Breast epithelium (tissue), 4 donors: ENCODE measurements at places on chromosomes 5 and 9. TPM values are rescaled to one million over a fixed set of nuclear protein-coding genes. Genes with fewer than 3 reads are reported as not detected.

DNA sequence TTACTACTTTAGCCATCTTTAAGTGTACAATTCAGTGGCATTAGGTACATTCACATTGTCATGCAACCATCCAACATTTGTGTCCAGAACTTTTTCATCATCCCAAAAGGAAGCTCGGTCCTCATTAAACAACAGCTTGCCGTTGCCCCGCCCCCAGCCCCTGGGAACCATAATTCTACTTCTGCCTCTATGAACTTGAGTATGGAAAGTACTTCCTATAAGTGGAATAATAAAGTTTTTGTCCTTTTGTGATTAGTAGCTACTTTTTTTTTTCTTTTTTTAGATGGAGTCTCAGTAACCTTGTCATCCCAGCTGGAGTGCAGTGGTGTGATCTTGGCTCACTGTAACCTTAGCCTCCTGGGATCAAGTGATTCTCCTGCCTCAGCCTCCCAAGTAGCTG lies 5.0 kb downstream of the GBGT1 start:
- no peak for DNase-seq

DNA sequence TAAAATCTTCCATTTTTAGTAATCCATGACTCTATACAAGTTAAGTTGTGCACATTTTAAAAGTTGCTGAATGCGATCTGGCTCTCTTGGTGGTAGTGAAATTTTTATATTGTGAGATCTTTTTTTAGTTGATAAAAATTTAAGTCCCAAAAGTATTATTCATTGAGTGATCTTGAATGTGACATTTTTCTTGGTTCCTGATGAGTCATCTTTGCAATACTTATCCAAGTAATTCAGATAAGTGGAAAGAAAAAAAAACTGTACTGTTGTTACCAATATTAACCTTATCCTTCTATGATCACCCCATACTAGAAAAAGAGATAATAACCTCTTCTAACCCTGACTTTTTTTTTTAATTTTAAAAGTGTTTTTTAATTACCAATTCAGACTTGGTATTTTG lies 601.3 kb downstream of the PSAT1 start:
- no peak for DNase-seq

- no peak for DNase-seq
Observed at GRCh38 chr9:76896035-76896434, 9.9 kb downstream of the PRUNE2 start.

- no peak for DNase-seq
Observed at GRCh38 chr9:110029429-110029955, 178.5 kb downstream of the C9orf152 start.

SLC12A2 gene
- 23.7 TPM for total RNA-seq

DNA sequence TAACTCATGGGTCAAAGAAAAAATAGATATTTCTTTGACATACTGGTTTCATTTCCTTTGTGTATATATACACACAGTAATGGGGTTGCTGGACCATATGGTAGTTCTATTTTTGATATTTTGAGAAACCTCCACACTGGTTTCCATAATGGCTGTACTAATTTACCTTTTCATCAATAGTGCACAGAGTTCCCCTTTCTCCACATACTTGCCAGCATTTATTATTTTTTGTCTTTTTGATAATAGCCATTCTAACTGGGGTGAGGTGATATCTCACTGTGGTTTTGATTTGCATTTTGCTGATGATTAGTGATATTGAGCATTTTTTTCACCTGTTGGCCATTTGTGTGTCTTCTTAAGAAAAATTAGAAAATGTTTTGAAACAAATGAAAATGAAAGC lies 78.4 kb upstream of the CKMT2 start:
- DNase-seq: no peak

DNA sequence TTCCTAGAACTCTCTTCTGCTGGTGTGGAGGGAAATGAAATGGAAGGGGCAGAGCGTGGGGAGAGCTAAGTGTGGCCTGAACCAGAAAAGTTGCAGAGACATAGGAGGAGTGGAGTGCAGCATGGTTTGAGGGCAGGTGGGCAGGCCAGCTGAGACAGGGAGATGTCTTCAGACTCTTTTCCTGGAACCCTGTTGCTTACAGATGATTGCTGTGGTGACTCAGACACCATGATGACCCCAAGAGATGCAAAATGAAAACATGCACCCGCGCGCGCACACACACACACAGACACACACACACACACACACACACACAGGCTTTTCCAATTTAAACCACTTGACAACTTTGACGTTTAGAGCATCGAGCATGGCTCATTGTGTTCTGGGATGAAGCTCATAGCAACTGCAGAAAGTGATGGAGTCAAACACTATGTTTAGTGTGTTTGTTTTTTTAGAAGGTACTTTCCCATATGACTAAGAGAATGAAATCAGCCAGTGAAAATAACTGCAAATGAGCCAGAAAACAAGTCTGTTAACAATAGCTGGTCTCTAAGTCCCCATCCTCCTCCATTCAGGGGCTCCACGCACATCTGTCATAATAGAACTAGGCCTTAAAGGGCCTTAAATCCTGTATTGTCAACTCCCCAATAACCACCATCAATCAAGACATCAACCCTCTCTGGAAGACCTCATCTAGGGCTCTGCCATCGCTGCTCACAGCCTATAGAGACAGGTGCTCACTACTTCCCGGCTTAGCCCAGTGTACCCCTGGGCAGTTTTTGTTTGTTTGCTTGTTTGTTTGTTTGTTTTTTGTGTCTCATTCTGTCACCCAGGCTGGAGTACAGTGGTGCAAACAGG lies 9.6 kb downstream of the TMOD1 start:
- DNase-seq: no peak

GRCh38 chr9:127887792-127888191 lies 10.3 kb upstream of the AK1 start:
- DNase-seq: no peak

DNA sequence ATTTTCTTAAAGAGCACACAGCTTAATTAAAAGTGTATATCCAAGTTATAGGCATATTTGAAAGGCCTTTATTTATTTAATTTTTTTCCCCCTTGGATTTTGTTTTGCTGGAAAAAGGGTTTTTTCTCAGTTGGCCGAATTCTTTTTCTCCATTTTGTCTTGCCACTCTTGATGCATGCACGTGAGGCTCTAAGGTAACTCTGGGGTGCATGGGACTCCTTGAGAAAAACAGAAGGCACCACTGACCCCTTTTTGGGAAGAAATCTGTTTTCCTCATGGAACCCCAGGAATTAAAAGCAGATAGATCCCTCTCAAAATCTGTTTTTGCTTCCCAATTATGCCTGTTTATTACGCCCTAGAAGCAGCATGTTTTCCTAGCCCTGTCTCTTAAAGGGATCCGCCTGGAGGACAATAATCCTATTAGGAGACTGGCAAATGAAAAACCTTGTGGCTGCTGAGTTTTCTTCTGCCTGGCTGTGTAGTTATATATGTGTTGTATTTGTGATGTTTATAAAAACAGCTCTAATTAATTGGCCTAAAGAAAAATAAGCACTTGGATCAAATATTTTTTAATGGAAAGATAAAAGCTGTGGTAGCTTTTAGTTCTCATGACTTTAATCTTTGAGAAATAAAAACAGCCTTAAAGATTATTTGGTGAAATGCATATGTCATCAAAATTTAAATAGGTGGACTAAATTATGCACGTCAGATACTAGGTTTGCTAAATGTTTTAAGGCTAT lies 435.1 kb upstream of the CDH9 start:
- DNase-seq: no peak

DNA sequence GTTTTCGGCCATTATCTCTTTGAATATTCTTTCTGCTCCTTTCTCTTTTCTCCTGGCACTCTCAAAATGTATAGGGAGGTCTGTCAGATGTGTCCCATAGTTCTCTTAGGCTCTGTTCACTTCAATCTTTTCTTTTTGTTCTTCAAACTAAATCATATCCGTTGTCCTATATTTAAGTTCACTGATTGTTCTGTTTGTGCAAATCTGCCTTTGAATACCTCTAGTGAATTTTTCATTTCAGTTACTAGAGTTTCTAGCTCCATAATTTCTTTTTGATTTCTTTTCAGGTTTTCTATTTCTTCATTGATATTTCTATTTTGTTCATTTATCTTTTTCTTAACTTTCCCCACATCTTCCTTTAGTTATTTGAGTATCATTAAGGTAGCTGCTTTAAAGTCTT lies 65.4 kb downstream of the CERT1 start:
- no peak for DNase-seq

BTNL3 gene
- total RNA-seq: not detected

- DNase-seq: no peak
Observed at GRCh38 chr9:130728721-130729120, 35.1 kb downstream of the EXOSC2 start.

DNA sequence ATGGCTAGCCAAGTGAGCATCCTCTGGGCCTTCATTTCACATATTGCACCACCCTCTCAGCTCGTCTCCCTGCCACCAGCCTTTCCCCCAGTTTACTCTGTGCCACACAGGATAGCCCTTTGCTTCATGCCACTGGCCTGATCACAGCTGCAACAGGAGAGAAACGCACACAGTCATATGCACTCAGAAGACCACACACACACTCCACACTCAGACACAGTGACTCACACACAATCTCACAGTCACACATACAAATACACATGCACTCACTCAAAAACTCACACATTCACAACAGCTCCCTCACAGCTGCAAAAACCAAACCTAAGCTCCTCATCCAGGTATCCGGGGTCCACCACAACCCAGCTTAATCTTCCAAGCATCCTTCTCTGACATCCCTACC lies 38.7 kb downstream of the TTC39B start:
- no peak for DNase-seq

DNA sequence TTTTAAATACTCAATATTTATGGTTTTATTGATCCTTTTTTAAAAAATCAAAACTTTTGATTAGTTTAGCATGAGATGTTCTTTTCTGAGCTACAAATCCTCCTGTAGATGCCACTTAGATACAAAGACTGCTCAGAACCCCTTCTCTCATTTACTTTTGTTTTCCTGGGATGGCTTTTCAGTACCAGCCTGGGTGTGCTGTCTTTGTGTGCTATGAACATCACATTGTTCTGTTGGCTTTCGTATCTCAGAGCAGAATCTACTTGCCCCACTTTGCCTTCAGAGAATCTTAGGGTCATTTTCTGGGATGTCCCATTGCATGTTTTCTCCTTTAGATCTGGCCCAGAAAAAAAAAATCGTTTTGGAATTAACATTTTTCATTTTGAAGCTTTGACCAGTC lies 85.9 kb downstream of the RASGRF2 start:
- DNase-seq: no peak

PDCD1LG2 gene
- total RNA-seq: 1.6 TPM

- no peak for DNase-seq
Observed at GRCh38 chr9:110980261-110980660, 58.0 kb downstream of the LPAR1 start.

NEK6 gene
- 17.8 TPM for total RNA-seq

DNM1 gene
- 11.3 TPM for total RNA-seq

DNA sequence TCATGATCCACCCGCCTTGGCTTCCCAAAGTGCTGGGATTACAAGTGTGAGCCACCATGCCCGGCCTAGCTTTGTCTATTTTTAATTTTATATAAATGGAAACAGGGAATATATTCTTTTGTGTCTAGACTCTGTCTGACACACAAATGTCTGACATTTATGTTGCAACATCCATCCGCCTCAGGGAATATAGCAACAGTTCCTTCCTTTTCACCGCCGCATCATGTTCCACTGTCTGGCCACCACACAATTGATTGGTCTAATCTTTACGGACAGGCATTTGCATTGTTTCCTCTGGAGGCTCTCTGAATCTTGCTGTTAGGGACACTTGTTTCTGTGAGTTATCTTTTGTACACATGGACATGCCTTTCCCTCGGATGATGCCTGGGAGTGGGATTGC lies 20.1 kb upstream of the TBC1D9B start:
- no peak for DNase-seq

DNA sequence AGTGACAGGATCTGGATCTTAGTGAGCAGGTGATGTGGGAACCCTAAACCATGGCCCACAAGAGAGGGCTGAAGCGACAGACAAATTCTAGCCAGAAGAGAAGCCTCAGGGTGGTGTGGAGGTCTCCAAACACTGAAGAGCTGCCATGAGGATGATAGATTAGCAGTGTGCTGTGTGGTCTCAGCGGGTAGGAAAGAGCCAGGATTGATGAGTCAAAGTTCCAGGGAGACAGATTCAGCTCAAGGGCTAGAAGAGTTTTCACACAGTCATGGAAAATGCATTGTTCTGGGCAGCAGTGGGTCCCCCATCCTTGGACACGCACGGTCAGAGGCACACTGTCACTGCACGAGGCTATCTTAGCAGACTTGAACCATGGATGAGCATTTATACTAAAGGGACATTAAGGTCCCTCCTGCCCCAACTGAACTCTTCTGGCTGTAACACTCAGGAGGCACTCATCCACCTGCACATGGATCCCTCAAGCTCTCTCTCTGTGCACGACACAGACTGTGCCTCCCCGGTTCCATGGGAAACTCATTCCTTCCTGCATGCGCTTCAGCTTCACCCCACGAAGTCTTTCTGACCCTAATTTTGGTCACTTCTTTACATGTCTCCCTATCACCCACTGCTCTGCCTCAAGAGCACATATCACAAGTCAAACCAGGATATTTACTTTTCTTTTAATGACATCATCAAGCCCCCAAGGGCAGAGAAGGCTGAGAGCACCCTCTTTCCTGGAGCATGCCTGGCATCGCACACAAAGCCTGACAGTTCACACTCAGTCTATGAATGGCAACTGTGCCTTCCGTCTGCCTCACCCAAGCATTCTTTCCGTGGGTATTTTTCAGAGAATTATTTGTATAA lies 84.8 kb downstream of the TLE1 start:
- DNase-seq: no peak

DNA sequence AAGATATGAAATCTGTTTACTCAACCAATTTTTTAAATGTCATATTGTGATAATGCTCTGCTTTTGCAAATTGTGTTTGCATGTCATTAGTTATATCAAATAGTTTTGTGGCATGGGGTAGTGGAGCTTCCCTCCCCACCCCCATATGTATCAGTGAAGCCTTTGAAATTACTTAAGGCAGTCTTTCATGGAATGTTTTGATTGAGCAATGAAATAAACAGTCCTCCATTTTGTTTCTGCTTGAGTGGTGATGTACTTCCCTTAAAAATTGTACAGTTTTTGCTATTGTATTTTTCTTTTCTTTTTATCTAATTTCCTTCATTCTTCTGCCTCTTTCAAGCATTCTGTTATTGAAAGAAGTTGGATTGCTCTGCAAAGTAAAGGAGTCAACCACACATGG lies 3.5 kb downstream of the SOWAHA start:
- DNase-seq: no peak

- peak; percentile 56 for DNase-seq
Observed at GRCh38 chr5:69492923-69493395, 369 bp downstream of the OCLN start.

SLC27A6 gene
- total RNA-seq: 4.3 TPM
